CD4-positive, alpha-beta T cell treated with Interleukin-12 subunit alpha and Interleukin-12 subunit beta, for 1 hour (primary cell): ENCODE measurements at places on chromosomes 1 and 21.

DNA sequence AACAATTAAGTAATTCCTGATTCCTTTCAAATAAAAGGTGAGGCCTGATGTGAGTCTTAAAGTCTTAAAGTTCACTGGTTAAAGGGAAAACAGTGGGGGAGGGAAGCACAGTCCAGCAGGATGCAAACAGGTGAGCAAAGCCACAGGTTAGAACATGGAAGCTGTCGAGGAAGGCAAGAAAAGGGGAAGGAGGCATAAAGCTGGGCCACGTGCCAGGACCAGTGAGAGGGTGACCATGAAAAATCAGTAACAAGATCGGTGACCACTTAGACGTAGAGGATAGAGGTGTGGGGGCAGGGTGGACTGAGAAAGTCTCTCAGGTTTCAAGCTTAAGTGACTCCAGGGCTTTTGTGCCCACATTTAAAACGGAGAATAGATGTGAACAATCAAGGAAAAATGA lies 231.3 kb downstream of the SETD4 start:
- DNase-seq, result no peak

- DNase-seq, result no peak
Observed at GRCh38 chr1:28326984-28327383, 1.9 kb upstream of the MED18 start.

DNA sequence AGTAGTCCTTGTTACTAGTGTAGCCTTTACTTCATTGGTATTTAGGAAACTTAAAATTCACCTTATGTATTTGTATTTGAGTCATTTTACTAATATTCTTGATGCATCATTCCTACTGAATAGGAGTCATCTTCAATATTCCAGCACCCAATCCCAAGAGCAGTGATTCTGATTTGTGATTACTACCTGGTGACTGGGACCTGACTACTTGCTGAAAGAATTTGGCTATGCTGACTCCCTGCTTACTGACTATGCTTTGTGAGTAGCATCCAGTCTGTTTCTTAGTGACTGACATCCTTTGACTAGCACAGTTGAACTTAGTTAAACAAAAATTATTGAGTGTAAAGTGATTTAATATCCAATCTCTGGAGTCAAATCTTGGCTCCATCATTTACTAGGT lies 129.9 kb upstream of the NEGR1 start:
- DNase-seq, result no peak

- DNase-seq, result no peak
Observed at GRCh38 chr1:116265931-116266863, 106.8 kb upstream of the ATP1A1 start.

- DNase-seq, result no peak
Observed at GRCh38 chr21:34844013-34844923, 175.5 kb downstream of the CLIC6 start.

- DNase-seq, result no peak
Observed at GRCh38 chr1:110097507-110098221, 14.6 kb upstream of the UBL4B start.
